ENCODE measurements at places on chromosomes 12 and 14.

GRCh38 chr14:95208598-95208997, 51.3 kb upstream of the DICER1 start:
- no peak for DNase-seq
- H3K4me1 ChIP-seq: no peaks in the 10 kb centered on the region
- no peak overlapping the region for H3K4me3 ChIP-seq
- H3K27me3 ChIP-seq: no peaks in the 10 kb centered on the region

DNA sequence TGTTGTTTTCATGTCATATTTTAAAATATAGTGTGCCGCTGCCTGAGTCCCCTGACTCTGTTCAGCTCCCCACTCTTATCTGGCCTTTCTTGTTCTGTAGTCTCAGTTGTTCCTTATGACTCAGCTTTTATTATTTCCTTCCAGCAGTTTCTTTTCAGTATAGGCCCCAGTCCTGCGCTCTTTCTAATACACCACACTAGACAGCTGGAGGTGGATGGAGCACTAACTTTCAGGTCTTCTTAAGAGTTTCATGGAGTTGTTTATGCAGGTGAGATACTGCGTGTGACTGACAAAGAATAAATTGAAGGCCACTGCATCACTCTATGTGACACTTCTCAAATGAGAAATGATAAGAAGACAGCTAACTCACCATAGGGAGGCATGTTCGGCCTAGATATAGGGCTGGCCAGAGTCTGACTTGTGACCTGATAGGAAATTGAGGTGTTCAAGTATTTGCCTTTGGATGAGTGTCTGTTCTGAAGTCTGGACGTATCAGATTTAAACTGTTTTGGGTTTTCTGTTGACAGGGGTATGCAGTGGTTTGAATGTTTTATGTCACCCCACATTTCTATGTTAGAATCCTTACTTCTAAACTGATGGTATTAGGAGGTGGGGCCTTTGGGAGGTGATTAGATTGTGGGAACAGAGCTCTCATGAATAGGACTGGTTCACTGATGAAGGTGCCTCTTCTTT, 60.8 kb upstream of the CLMN start:
- no peak overlapping the region for H3K4me3 ChIP-seq
- no peaks in the 10 kb centered on the region for H3K4me1 ChIP-seq
- H3K27me3 ChIP-seq: no peaks in the 10 kb centered on the region

DNA sequence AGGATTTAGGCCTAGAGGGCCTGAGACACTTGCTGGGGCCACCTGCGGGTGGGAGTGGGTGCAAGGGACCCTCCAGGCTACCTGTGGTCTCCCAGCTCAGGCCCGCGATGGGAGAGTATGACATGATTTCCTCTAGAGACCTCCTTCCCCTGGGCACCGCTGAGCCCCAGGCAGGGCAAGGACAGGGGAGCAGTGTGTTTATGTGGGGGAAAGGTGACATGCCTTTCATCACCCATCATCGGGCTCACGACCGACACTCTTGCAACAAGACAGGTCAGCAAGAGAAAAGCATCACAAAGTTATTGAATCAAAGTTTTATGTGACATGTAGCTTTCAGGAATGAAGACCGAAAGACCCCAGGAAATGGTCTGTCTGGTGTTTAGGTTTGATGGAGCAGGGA, 19.9 kb downstream of the SH2B3 start:
- DNase-seq: no peak
- H3K4me3 ChIP-seq: no peak overlapping the region
- H3K4me1 ChIP-seq: no peaks in the 10 kb centered on the region
- H3K27me3 ChIP-seq: no peaks in the 10 kb centered on the region
- H3K27ac ChIP-seq: no peak overlapping the region

GRCh38 chr14:84129941-84130340, 1400.0 kb upstream of the FLRT2 start:
- H3K4me1 ChIP-seq: no peaks in the 10 kb centered on the region
- peaks cover 2% of the 10 kb centered on the region for H3K36me3 ChIP-seq
- H3K4me3 ChIP-seq: no peak overlapping the region
- no peak overlapping the region for H3K27ac ChIP-seq
- DNase-seq: no peak

GRCh38 chr14:72523424-72524294, 370.2 kb downstream of the DPF3 start:
- no peaks in the 10 kb centered on the region for H3K4me1 ChIP-seq
- H3K27ac ChIP-seq: no peak overlapping the region
- no peaks in the 10 kb centered on the region for H3K36me3 ChIP-seq
- no peak overlapping the region for H3K4me3 ChIP-seq
- no peaks in the 10 kb centered on the region for H3K27me3 ChIP-seq
- no peak for DNase-seq

DNA sequence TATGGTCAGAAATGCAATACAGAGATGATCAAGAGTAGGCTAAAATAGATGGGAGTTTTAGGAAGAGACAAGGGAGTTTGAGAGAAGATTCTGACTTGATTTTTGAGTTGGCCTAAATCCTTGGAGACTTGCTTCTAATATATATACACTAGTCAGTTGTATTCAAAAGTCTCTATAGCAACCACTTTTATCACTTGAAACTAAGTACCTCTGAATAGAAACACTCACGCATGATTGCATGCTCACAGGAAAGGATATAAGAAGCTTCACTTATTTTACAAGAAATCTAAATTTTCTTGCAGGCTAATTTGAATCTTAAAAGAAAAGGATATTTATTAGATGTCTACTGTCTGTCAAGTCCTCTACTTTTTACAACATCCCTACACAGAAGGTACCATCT, 316.8 kb downstream of the SNAPC1 start:
- H3K4me1 ChIP-seq: no peaks in the 10 kb centered on the region
- no peak overlapping the region for H3K27ac ChIP-seq
- no peak for DNase-seq
- H3K4me3 ChIP-seq: no peak overlapping the region
- no peaks in the 10 kb centered on the region for H3K27me3 ChIP-seq

DNA sequence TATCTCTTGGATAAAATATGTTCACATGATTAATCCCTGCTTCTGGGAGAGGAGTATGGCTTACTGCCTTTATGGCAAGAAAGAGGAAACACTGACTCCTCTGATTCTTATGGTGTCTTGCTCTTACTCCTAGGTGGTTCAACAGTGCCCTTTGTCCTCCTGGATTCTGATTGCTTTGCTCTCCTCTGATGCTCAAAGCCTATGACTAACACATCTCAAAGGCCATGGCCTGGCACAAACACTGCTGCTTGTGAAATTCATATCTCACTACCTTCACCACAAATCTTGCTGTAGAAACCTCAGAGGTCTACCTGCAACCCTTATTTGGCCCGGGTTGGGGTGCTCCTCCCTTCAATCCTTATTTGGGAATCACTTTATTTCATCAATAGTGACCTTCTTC, 217.2 kb downstream of the C12orf50 start:
- H3K4me3 ChIP-seq: no peak overlapping the region
- no peaks in the 10 kb centered on the region for H3K4me1 ChIP-seq
- H3K27me3 ChIP-seq: no peaks in the 10 kb centered on the region
- no peaks in the 10 kb centered on the region for H3K36me3 ChIP-seq
- no peak overlapping the region for H3K27ac ChIP-seq

GRCh38 chr14:29853272-29853671, 74.4 kb downstream of the PRKD1 start:
- no peak for DNase-seq
- H3K27ac ChIP-seq: no peak overlapping the region
- H3K4me3 ChIP-seq: no peak overlapping the region
- peaks cover 27% of the 10 kb centered on the region for H3K36me3 ChIP-seq

GRCh38 chr14:66038618-66039017, 447.6 kb upstream of the CCDC196 start:
- no peaks in the 10 kb centered on the region for H3K27me3 ChIP-seq
- H3K36me3 ChIP-seq: peaks cover 3% of the 10 kb centered on the region
- DNase-seq: no peak
- no peak overlapping the region for H3K4me3 ChIP-seq

- H3K27ac ChIP-seq: no peak overlapping the region
- H3K4me3 ChIP-seq: no peak overlapping the region
- no peaks in the 10 kb centered on the region for H3K36me3 ChIP-seq
- DNase-seq: no peak
Measured at GRCh38 chr14:57352396-57353170, 37.8 kb upstream of the NAA30 start.

- DNase-seq: no peak
- no peak overlapping the region for H3K4me3 ChIP-seq
- H3K27ac ChIP-seq: no peak overlapping the region
- H3K36me3 ChIP-seq: no peaks in the 10 kb centered on the region
Measured at GRCh38 chr12:66014818-66015217, 115.7 kb downstream of the LLPH start.

- H3K27me3 ChIP-seq: no peaks in the 10 kb centered on the region
- H3K4me1 ChIP-seq: no peaks in the 10 kb centered on the region
- no peaks in the 10 kb centered on the region for H3K36me3 ChIP-seq
- DNase-seq: no peak
- no peak overlapping the region for H3K4me3 ChIP-seq
Measured at GRCh38 chr12:20585913-20586312, 109.2 kb upstream of the SLCO1C1 start.

- no peaks in the 10 kb centered on the region for H3K27me3 ChIP-seq
- no peak for DNase-seq
- no peak overlapping the region for H3K27ac ChIP-seq
- H3K4me1 ChIP-seq: no peaks in the 10 kb centered on the region
Measured at GRCh38 chr12:124747426-124748161, 116.1 kb downstream of the SCARB1 start.

DNA sequence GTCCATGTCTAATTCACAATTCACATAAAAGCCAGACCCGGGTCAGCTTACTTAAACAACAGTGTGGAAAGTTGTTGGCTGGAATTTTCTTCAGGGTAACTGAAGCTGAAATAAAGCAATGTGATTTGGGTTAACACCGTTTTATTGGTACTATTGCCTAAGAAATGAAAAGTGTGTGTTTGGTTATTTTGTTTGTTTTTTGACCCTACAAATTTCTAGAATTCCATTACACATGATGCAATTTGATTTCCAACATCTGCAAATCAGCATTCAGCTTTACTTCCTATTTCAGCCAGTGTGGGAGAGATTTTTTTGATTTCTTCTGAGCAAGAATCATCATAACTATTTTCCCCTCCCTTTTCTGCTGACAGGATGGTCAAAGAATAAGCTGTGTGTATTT, 45.7 kb upstream of the CLMN start:
- no peak for DNase-seq
- H3K4me3 ChIP-seq: no peak overlapping the region
- no peaks in the 10 kb centered on the region for H3K27me3 ChIP-seq
- H3K27ac ChIP-seq: no peak overlapping the region
- H3K4me1 ChIP-seq: peaks cover 9% of the 10 kb centered on the region
- no peaks in the 10 kb centered on the region for H3K36me3 ChIP-seq

GRCh38 chr14:68779761-68780323, 13.0 kb downstream of the ZFP36L1 start:
- H3K27ac ChIP-seq: no peak overlapping the region
- DNase-seq: no peak
- no peaks in the 10 kb centered on the region for H3K4me1 ChIP-seq
- H3K36me3 ChIP-seq: no peaks in the 10 kb centered on the region
- no peak overlapping the region for H3K4me3 ChIP-seq

GRCh38 chr14:90551070-90551704, 154.4 kb downstream of the CALM1 start:
- peaks cover 4% of the 10 kb centered on the region for H3K4me1 ChIP-seq
- H3K4me3 ChIP-seq: no peak overlapping the region
- DNase-seq: no peak
- H3K27me3 ChIP-seq: no peaks in the 10 kb centered on the region
- H3K36me3 ChIP-seq: peaks cover 5% of the 10 kb centered on the region
- H3K27ac ChIP-seq: no peak overlapping the region

DNA sequence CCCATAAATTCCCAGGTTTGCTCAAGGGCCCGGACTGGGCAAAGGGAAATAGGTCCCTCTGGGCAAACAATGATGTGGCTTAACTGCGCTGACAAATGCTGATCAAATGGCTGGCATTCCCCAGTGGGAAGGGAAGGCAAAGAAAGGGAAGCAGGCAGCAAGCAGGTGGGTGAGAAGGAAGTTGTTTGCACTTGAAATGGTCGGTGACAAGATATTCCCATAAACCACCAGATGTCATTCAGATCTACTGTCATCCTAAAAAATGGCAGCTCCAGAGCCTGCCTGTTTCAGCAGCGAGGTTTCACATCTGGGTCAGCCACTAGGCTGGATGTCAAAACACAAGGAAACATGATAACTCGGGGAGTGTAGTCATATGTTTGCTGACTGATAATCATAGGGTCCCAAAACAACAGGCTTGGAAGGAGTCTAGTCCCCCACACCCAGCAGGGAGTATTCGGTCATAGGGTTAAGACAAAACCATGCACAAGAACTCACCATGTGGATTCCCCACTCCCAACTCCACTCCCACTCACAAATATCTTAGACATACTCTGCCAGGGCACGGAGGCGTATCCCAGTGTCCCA, 37.9 kb upstream of the MDM1 start:
- H3K27me3 ChIP-seq: no peaks in the 10 kb centered on the region
- H3K36me3 ChIP-seq: no peaks in the 10 kb centered on the region
- no peak overlapping the region for H3K4me3 ChIP-seq
- DNase-seq: no peak
- no peak overlapping the region for H3K27ac ChIP-seq

DNA sequence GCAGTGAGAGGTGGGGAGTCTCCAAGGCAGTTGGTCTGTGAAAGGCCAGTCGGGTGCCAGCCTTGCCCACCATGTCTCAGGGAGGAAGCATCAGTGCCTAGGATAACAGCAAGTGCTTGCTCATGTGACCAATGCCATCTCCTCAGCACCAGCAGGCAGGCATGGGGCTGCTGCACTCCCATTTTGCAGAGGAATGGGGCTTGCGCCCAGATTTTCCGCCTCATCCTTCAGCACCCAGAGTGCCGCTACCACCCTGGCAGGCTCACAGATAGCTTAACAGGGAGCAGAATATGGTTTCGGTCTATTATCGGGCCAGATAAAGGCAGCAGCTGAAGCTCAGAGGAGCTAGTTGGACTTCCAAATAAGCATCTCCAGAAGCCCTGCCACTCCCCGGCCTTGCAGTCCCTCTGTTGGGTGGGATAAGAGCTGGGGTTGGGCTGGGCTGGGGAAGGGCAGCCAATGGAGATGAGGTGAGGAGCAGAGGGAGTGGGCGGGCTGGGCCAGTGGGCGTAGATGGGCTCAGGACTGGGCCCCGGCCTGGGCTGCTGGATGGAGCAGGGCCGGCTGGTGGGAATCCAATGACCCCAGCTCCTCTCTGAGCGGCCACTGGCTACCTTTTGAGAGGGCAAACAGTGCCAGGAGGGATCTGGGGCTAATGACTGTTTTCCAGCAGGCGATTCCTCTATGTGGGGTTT, 8.4 kb upstream of the KRT80 start:
- H3K27me3 ChIP-seq: no peaks in the 10 kb centered on the region
- H3K4me3 ChIP-seq: no peak overlapping the region
- no peaks in the 10 kb centered on the region for H3K36me3 ChIP-seq
- H3K27ac ChIP-seq: no peak overlapping the region
- DNase-seq: peak; percentile 91

- H3K27me3 ChIP-seq: no peaks in the 10 kb centered on the region
- no peak for DNase-seq
- H3K4me3 ChIP-seq: no peak overlapping the region
- H3K4me1 ChIP-seq: no peaks in the 10 kb centered on the region
- H3K36me3 ChIP-seq: no peaks in the 10 kb centered on the region
Measured at GRCh38 chr14:27392153-27392552, 794.3 kb upstream of the NOVA1 start.

- no peaks in the 10 kb centered on the region for H3K36me3 ChIP-seq
- no peaks in the 10 kb centered on the region for H3K27me3 ChIP-seq
- H3K27ac ChIP-seq: no peak overlapping the region
- no peak for DNase-seq
Measured at GRCh38 chr14:36344211-36344610, 23.8 kb upstream of the MBIP start.

GRCh38 chr14:81281332-81281731, 60.6 kb upstream of the GTF2A1 start:
- no peak overlapping the region for H3K27ac ChIP-seq
- no peaks in the 10 kb centered on the region for H3K27me3 ChIP-seq
- peaks cover 21% of the 10 kb centered on the region for H3K36me3 ChIP-seq
- no peaks in the 10 kb centered on the region for H3K4me1 ChIP-seq
- DNase-seq: no peak
- H3K4me3 ChIP-seq: no peak overlapping the region
